ENCODE measurements at places on chromosomes 7 and 10. TPM values are rescaled to one million over a fixed set of nuclear protein-coding genes. Genes with fewer than 3 reads are reported as not detected.

DNA sequence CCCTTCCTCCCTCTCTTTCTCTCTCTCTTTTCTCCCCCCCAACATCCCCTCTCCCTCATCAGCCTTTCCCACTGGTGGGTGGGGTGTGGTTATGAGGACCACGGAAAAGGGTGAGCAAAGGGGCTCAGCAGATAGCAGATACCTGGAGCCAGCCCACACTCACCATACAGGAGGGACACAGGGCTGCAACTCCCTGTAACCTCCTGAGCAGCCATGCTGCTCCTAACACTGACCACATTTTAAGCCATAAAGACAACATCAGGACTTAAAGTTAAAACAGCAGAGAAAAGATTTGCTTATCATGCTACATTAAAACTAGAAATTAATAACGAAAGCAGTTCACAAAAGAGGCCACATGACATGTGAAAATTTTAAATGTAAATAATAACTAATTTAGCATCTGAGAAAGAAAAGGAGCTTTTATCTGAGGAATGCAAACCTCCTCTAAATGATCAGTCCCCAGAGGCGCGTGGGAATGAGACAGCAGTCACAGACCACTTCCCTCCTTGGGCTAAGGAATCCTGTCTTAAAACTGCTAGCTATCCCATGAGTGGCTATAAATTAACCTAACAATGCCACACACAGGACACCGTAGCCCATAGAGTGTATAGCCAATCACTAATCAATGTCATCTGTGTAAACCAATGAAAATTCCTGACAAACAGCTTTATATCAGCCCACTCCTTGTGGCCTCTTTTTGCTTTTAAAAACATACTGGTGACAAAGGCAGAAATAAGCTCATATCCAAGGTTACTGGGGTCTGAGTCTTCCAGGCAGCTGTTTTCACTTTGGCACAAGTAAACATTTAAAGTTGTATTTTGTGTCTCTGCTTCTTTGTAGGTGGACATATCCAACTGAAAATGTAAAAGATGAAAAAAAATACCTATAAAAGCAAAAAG is 33.3 kb downstream of the PKD1L1 start:
- DNase-seq: no peak

GRCh38 chr7:47783456-47784223 is 164.6 kb downstream of the PKD1L1 start:
- DNase-seq: no peak

GRCh38 chr10:121444520-121445165 is 153.6 kb downstream of the FGFR2 start:
- DNase-seq: no peak

- DNase-seq: no peak
Observed at GRCh38 chr7:137276189-137276588, 67.3 kb downstream of the PTN start.

The ZC3HAV1 gene
- total RNA-seq: 16.8 TPM

The ENTPD1 gene
- total RNA-seq: 1.9 TPM

The IRF5 gene
- total RNA-seq: 5.0 TPM

GRCh38 chr7:30068117-30068516 is 39.9 kb downstream of the PLEKHA8 start:
- DNase-seq: no peak

The TCAF1 gene
- 56.1 TPM for total RNA-seq

DNA sequence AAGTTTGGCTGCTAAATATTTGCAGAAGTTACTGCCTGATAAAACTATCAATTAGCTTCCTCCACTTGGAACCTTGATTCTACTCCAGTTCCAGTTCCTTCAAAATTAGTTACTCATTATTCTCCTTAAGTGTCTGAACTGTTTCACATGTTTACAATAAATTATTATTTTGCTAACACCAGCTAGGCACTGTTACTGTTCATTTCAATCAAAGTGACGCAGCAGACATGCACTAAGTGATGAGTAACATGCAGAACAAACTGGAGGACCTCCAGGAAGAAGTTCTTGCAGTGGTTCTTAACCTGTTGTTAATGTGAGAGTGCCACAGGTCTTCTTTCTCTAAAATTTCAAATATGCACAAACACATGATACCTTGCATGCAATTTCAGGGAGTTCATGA is 491.8 kb upstream of the SEMA3A start:
- DNase-seq: no peak

The TOMM7 gene
- total RNA-seq: 146 TPM

- DNase-seq: no peak
Observed at GRCh38 chr10:3159152-3159551, 13.4 kb downstream of the PITRM1 start.

The LGI1 gene
- total RNA-seq: 0.75 TPM

The FAM180A gene
- total RNA-seq: 4.8 TPM

DNA sequence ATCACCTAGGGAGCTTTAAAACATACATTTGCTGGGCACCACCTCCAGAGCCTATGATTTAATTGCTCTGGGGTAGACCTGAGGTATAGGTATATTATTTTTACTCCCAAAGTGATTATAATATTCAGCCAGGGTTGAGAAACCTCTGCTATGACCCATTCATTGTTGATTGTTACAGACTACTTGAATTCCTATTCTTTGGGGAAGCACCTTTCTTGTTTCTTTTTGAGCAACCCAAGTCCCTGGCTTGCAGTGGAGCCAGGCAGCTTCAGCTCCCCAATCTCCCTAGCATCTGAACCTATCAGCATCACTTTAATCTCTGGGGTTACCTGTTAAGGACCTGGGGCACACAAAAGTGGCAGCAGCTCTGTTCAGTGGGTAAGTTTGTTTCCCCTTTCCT is 8.6 kb downstream of the PRKG1 start:
- no peak for DNase-seq

DNA sequence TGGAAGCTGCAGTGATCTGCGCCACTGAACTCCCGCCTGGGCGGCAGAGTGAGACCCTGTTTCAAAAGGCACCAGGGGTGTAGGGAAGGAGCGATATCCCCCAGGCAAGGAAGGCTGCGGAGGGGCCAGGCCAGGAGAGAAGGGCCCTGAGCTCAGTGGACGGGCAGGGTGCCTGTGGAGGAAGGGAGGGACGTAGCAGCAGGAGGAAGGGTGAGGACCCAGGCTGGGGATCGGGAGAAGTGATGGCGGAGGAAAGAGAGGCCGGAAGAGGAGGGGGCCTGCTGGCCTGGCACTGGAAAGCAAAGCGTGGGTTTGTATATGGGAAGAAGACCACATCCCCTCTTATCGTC is 45.6 kb downstream of the ALOX5 start:
- no peak for DNase-seq

DNA sequence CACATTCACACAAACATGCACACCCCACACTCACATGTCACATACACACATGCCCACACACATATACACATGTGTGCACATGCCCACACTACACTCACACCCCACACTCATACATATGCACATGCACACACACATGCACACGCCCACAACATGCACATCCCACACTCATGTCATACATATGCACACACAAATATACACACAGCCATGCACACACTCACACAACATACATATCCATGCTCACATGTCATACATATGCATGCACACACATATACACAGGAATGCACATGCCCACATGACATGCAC is 219.8 kb downstream of the DNAJB6 start:
- DNase-seq: no peak

The USP6NL gene
- total RNA-seq: 9.0 TPM

DNA sequence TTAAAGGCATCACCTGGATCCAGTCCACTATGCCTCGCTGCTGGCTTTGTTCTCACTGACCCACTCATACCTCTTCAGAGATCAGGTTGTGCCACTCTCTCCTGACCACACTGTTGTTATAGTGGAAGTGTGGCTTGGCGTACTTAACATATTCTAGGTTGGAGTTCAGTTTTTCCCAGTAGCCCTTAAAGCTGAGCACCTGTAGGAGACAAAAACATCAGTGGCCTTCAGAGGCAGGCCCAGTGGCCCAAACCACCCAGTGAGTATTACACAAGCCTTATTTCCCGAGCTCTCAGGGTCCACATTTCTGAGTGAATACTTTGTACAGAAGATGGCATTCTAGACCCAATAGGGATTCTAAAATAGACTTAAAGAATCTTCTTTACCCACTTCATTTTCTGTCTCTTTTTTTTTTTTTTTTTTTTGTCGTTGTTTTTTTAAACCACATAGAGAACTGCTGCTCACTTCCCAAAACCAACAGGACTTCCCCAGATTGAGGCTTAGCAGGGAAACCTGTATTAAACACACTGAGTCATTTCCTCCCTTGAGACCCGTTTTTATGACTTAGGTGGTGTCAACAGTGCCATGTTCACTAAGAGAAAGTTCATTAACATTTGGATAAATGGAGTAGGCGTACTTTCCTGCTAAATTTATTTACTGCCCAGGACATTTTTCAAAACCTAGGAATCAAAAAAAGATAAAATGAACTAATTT is 85.8 kb downstream of the GSAP start:
- no peak for DNase-seq

The CDH23 gene
- total RNA-seq: 20.9 TPM

DNA sequence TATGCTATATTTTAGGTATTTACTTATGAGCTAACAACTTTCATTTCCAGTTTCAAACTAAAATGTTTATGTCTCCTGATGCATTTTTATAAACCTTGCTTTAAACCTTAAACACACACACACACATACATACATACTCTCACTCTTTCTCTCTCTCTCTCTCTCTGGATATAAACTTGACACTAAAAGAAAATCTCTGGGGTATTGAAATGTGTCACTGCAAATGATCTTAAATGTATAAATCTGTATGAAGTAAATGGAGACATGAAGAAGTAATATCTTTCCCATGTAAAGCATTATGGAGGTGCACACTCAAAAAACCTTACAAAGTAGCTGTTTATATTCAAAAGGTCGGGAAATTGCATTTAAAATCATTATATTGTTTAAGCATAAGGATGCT is 37.0 kb downstream of the RELN start:
- no peak for DNase-seq

The AMPH gene
- 1.1 TPM for total RNA-seq

DNA sequence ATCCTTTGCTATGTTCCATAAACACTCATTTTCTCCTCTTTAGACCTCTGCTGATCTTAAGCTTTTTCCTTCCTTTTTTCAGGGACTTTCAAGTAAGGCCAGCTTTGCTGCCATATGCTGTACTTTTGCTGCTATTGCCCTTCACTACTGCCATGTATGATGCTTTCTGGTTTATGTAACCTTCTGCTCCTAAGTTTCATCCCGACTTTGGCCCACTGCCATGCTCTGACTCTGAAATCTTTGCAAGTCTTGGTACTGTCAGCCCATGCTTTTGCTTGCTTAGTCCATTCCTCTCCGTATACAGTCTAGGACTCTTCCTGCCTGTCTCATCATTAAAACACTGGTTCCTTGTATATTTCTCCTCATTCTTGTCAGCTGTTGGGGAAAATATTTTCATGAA is 152.4 kb downstream of the RNF133 start:
- DNase-seq: peak; percentile 48

The HTR5A gene
- total RNA-seq: not detected
